GM12878 (cell line): ENCODE measurements at places on chromosomes 11 and 22. TPM values are rescaled to one million over a fixed set of nuclear protein-coding genes. Genes with fewer than 3 reads are reported as not detected.

GRCh38 chr11:96356848-96357247 lies 13.9 kb upstream of the MAML2 start:
- DNase-seq, result no peak

- DNase-seq, result no peak
Observed at GRCh38 chr11:69862331-69862771, 43.1 kb upstream of the FGF3 start.

- no peak for DNase-seq
Observed at GRCh38 chr11:2466069-2466801, 21.4 kb downstream of the KCNQ1 start.

GRCh38 chr11:1153951-1154493 lies 3.7 kb upstream of the MUC5AC start:
- DNase-seq, result no peak

DNA sequence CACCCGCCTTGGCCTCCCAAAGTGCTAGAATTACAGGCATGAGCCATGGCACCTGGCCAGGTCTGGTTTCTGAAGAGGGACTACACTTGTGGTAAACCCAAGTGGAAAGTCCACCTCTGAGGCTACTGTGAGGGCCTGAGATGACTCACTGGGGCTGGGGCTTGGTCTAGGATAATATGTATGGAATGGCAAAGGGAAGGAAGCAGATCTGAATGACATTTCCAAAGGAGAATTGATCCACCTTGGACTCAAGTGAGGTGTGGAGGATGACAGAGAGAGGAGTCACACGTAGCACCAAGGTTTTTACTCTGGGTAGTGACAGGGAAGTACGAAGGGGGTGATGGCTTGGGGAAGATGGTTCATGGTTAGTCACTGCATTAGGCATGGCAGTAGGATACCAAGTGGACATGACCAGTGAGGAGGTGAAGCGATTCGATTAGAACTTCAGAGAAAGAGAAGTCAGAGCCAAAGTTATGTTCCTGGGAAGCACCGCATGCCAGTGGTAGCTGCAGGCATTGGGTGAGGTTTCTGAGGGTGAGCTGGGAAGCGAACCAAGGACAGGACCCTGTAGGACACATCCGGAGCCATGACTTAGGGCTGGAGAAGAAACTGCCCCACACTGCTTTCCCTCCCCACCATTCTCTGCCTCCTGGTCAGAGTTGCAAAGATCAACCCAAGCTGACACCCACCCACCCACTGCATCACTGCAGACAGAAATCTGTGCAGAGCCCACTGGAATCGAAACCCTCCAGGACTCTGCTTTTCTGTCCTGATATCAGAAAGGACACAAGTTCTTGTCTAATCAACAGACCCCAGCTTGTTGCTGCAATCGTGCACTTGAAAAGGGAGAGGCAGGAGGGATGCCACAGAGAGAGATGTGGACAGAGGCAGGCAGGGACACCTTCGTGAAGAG lies 13.0 kb upstream of the BCL9L start:
- no peak for DNase-seq

- no peak for DNase-seq
Observed at GRCh38 chr11:36463781-36464180, 46.3 kb downstream of the TRAF6 start.

DNA sequence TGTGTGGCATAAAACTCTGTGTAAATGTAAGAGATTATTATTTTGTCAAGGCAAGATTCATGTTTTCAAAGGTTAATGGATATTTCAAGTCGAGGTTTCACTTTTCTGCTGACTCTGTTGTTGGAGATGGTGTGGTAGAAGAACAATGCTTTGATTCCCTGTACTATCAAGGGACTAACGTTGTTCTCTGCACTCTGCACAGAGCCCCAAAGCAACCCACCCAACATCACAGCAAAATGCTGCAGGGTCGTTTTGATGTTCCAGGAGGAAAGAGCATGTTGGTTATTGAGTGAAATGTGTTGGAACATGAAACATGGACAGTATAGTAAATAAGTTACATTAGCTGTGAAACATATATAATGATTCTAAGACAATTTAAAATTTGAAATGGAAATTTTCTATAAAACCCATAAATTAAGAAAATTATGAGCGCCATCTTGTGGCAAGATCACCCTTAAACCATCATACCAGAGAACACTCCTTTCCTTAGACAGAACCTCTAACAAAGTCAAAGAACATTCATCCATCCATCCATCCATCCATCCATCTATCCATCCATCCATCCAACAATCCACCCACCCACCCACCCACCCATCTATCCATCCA lies 164.4 kb upstream of the ZBED5 start:
- no peak for DNase-seq

DNA sequence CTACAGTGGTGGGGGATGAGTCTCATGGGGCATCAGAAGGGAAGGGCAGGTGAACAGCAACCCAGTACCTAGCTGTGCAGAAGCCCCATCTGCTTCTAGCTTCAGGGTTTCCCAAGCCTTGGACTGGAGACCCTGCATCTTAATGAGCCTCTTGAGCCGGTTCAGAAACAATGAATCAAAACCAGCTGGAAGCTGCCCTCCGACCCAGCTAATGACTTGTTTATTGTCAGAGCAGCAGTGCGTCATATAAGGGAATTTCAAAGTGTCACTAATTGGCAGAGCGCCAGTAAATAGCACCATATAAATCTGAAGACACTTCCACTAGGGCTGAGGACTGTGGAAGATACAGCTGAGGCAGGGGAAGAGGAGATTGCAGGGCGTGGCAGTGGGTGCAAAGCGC lies 57.5 kb downstream of the RPUSD4 start:
- no peak for DNase-seq

DNA sequence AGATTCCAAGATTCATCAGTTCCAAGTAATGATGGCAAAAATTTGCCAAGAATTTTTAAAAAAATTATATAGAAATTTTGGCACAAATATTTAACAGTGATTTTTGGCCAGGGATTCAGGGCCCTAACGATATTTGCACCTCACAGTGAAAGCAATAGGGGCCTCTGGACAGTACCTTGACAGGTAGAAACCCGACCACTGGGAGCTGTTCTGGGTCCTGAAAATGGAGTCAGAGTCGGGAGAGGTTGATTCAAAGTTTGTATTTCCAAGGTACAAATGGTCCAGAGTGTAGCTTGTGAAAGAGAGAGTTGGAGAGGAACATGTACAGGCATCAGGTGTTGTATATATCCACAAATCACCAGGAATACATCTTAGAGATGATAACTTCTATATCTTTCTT lies 41.6 kb downstream of the MRGPRX2 start:
- no peak for DNase-seq

DNA sequence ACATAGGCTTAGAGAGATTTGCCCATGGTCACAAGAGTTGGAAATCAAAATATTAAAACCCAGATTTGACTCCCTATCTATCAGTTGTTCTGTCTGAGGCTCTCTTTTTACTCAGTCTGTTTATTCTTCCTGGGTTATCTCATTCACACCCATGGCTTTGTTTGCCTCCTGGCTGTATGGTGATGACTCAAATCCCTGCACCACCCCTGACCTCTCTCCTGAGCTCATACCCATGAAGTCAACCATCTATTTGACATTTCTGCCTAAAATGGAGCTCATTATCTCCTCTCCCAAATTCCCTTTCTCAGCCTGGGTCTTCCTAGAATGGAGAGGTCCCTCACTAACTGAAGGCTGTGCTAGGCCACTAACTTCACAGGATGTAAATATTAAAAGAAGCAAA lies 27.8 kb upstream of the CCDC134 start:
- DNase-seq, result no peak

DNA sequence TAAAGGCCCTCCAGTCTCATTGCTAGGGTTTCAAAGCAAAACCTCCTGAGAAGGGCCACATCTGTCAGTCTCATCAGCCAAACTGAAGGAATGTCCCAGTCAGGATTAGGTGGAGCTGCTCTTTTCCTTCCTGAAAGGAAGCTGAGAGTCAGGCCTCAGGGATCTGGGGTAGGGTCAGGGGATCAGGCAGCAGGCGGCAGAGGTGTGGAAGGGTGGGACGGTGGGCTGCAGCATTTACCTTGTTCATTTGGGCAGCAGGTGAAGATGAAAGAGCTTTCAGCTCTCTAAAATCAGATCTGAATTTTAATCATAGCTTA lies 17.8 kb downstream of the CD82 start:
- DNase-seq, result no peak

DNA sequence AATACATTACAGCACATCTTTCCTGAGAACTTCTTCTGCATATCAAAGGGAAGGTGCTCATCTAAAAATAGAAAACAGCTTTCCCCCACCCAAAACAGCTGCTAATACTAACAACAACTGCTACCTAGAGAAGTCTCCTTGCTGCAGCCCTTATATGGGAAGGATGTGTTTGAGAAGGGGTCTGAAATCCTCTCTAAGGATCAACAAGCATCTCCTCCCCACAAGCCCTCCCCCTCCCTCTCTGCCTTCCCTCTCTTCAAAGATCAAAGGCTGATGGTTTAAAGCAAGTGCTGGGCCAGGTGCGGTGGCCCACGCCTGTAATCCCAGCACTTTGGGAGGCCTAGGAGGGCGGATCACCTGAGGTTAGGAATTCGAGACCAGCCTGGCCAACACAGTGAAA lies 33.5 kb downstream of the SCUBE2 start:
- no peak for DNase-seq

GRCh38 chr22:18999008-18999407 lies 62.9 kb upstream of the PRODH start:
- no peak for DNase-seq

- no peak for DNase-seq
Observed at GRCh38 chr11:125170510-125171031, 6.0 kb downstream of the PKNOX2 start.

DNA sequence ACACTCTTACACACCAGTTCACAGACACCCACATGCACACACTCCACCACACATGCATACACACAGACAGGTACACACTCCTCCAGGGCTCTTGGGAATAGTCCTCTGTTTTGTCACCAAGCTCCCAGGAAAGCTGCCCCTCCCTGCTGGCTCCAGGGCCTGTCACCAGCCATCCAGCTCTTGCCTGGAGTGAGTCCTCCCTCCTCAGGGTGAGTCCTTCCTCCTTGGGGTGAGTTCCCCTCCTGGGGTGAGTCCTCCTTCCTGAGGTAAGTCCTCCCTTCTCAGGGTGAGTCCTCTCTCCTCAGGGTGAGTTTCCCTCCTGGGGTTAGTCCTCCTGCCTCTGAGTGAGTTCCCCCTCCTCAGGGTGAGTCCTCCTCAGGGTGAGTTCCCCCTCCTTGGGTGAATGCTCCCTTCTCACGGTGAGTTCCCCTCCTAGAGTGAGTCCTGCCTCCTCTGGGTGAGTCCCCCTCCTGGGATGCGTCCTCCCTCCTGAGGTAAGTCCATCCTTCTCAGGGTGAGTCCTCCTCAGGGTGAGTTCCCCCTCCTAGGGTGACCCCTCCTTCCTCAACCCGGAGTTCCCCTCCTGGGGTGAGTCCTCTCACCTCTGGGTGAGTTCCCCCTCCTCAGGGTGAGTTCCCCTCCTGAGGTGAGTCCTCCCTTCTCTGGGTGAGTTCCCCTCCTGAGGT lies 100.6 kb upstream of the FGF3 start:
- DNase-seq, result no peak

GRCh38 chr11:14144934-14145333 lies 182.4 kb downstream of the SPON1 start:
- no peak for DNase-seq

DNA sequence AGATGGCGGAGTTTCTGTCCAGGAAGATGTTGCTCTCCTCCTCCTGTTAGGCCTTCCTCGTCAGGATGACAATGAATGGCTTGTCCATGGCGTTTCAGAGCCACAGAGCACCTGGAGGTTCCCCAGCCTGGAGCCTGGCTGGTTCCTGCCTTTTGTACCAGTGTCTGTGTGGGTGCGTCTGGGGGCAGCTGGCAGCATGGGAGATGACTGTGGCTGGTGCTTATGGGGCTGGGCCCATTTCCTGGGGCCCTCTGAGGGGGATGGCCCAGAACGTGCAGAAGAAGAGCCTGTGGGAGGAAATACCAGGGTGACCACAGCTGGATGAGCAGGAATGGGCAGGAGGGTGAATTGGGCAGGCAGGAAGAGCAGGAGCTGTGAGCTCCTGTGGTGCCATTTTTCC lies 6.7 kb downstream of the SLC37A2 start:
- DNase-seq, result no peak

DNA sequence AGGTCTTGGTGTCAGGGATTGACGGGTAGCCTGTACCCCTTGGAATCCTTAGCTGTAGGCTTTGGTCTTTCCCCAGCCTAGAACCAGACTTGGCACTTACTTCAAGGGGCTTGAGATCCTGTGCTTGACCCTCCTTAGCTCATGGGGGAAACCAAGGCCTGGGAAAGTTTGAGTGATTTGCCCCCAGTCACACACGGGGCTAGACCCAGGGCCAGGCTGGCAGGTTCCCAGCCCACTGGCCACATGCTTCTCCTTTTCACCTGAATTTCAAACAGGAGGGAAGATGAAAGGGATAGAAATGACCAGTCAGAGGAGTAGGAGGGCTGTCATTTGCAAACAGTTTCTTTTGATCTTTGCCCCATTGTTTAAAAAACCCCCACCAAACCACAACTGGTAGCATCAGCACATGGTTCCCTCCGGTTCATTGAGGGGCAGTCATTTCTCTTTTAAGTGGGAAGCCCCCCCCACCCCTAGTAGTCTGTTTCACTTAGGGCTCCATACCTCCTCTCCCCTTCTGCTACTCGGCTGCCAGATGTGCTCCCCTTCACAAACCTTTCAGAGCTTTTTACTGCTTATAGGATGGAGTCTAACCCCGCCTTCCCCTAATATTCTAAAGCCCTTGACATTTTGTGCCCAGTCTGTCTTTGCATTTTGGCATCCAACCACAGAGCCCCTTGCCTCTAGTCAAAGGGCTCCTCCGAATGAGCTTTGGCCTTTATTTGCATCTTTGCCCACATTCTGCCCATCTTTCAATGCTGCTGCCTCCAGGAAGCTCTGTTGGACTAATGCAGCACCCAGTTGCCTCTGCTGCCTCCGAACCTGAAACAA lies 37.6 kb downstream of the ZNRF3 start:
- DNase-seq, result peak; percentile 52

GRCh38 chr11:115695677-115696364 lies 191.6 kb upstream of the CADM1 start:
- DNase-seq, result no peak

- DNase-seq, result no peak
Observed at GRCh38 chr11:77884186-77884828, 63.4 kb downstream of the AAMDC start.

APOC3 gene
- 1.2 and 1.9 TPM in 2 replicates for total RNA-seq

SCGB1C1 gene
- not detected in 2 replicates for total RNA-seq

RBM7 gene
- 17.2 and 19.5 TPM in 2 replicates for total RNA-seq

CATSPERZ gene
- 0.29 TPM in 1 of 2 replicates, not detected in the other for total RNA-seq

GNG3 gene
- total RNA-seq, result not detected in 2 replicates

VSIG10L2 gene
- total RNA-seq, result not detected in 2 replicates

INPP5J gene
- total RNA-seq, result 1.9 and 2.6 TPM in 2 replicates

VSTM5 gene
- total RNA-seq, result not detected in 2 replicates

PITPNB gene
- total RNA-seq, result 73.0 and 75.9 TPM in 2 replicates

SOX10 gene
- not detected in 2 replicates for total RNA-seq

SYT8 gene
- total RNA-seq, result 0.19 TPM in 1 of 2 replicates, not detected in the other

ALG9 gene
- total RNA-seq, result 22.5 and 22.7 TPM in 2 replicates

GRM5 gene
- total RNA-seq, result not detected in 2 replicates

OR51I1 gene
- not detected in 2 replicates for total RNA-seq

PGA4 gene
- not detected in 2 replicates for total RNA-seq

TCN1 gene
- not detected in 2 replicates for total RNA-seq

HBE1 gene
- 0.82 and 2.7 TPM in 2 replicates for total RNA-seq

MYOD1 gene
- not detected in 2 replicates for total RNA-seq

FERMT3 gene
- total RNA-seq, result 192 and 211 TPM in 2 replicates

SCN4B gene
- total RNA-seq, result 0.08 TPM in 1 of 2 replicates, not detected in the other

MUC2 gene
- 0.11 and 0.23 TPM in 2 replicates for total RNA-seq

RFPL2 gene
- not detected in 2 replicates for total RNA-seq

ISX gene
- total RNA-seq, result 0.21 and 0.45 TPM in 2 replicates
